ENCODE measurements at places on chromosomes 13 and 19.

DNA sequence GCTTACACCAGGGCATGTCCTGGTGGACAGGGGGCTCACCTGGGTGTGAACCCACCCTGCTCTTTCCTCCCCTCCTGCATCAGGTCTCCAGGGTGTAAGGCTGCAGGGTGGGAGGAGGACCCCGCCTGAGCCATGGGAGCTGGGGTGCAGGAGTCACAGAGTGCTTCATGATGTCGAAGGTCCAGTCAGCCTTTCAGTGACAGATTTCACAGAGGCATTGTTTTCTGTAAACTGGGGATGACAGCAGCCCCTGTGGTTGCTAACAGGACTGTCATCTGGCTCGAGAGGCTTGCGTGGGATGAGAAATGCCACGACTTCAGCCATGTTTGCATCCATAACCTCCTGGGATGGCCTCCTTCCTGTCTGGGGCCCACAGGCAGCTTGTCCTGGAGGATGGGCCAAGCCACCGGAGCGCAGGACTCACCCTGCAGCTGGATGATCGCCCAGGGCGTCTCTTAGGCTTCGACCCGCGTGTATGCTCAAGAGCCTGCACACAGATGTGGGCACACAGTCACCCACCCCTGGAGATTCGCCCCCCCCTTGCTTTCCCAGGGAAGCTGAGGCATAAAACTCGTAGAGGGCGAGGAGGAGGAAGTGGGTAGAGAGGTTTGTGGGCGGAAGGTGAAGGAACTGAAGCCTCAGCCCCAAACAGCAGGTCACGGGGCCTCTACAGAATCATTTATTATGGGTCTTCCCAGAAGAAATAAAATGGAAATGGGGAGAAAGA, 4.9 kb downstream of the NANOS3 start:
- no peak for DNase-seq

DNA sequence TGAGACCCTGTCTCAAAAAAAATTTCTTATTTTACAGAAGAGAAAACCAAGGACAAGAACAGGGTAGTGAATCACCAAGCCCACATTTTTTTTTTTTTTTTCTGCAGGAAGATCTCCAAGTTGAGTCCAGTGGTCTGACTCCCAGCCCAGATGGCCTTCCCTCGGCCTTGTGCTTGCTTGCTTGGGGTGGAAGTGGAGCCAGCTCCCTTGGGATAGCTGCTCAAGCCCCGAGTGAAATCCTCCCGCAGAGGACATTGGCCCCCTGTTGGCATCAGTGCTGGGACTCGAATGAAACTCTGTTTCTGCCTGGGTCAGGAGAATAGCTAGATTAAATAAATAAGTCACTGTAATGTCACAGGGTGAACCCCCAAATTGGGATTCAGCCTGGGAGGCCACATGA, 9.4 kb upstream of the NUP62 start:
- no peak for DNase-seq

GRCh38 chr13:49464085-49464484, 20.0 kb downstream of the SETDB2 start:
- DNase-seq: no peak

DNA sequence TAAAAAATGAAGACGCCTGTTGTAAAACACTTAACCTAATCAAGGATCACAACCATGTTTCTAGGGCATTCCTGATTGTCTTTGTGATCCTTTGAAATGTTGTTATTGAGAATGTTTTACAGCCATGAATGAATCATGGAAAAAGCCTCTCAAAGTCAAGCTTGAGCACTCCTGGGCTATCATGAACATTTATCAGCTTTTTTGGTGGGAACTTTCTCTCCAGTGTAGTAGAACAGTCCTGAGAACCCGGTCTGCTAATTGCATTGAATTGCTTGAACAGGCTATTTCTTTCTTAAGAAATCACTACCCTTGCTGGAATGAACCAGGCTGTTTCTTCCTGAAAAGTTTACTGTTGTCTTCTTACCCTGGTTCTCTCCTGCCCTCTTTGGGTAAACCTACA, 516.5 kb downstream of the FGF9 start:
- DNase-seq: no peak

DNA sequence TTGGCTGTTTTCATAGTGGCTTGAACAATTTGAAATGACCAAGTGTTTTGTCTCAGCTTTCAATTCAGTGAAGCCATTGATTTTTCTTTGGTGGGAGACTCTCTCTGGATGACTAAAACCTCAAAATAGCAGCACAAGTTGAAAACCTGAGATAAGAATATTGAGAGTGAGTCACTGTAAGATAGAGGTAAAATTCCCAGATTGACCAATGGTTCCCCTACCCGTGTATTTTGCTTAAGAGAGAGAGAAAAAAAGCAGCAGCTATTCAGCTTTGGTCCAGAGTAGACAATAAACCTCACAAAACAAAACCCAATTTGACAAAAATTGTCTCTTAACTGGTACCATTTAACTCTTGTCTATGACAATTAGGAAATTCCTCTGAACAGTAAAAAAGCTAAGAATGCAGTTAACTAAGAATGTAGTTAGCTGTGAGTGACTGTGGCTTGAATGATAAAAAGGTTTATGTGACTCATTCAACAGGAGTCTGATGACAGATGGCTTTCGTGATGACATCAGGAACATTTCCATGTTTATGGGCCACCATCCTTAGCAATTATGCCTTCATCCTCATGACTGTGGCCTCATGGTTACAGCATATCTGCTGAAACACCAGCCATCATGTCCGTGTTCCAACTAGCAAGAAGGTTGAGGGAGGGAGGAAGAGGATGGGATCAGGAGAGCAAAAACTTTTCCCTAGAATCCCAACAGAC, 356.9 kb downstream of the NDFIP2 start:
- no peak for DNase-seq

DNA sequence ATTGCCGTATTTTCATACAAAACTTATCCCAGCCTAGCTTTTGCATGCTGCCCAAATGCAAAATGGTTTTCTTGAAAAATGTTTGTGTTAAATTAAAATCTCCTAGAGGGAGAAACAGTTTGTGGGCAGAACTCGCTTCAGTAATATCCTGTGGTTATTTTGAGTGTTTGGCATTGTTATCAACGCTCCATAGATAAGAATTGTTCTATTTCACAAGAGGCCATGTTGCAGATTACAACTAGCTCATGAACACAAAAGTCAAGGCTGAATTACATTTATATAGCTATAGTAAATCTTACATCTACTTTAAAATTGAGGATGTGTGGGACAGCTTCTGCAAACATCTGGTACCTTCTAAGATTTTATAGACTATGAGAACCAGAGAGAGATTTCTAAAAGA, 447.9 kb downstream of the DCT start:
- DNase-seq: no peak

- DNase-seq: no peak
Measured at GRCh38 chr13:42363941-42364612, 92.1 kb downstream of the AKAP11 start.

- DNase-seq: peak; percentile 96
Measured at GRCh38 chr13:48037346-48038173, at the start of gene NUDT15. NUDT15 (plus strand) TSS chr13:48037726; CDS start chr13:48037747, 21 bp downstream.

- no peak for DNase-seq
Measured at GRCh38 chr19:41403181-41403970, 5.8 kb downstream of the BCKDHA start.

GRCh38 chr13:91078093-91078679, 269.3 kb upstream of the MIR17HG start:
- no peak for DNase-seq

DNA sequence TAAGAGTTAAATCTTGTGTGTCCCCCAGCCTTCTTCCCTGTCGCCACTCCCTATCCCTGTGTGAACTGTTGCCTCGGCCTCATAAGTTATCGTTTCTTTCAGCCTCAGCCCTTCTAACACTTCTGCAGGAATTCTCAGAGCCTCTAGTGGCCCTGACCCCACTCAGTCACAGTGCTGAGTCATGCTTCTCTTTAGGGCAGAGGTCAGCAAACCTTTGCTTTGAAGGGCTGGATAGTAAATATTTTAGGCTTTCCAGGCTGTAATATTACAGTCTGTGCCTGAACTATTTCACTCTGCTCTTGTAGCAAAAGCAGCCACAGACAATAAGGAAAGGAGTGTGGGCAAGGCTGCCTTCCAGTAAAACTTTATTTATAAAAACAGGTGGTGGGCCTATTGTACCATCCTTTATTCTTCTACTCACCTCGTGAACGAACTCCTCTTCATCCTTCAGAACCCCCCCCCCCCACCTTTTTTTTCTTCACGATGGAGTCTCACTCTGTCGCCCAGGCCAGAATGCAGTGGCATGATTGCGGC, 22.1 kb downstream of the MYO9B start:
- DNase-seq: no peak

GRCh38 chr19:42475366-42475765, 32.6 kb upstream of the CXCL17 start:
- DNase-seq: no peak

- DNase-seq: no peak
Measured at GRCh38 chr19:41327076-41327575, 17.2 kb downstream of the CCDC97 start.

- no peak for DNase-seq
Measured at GRCh38 chr13:113275387-113275786, 21.7 kb upstream of the LAMP1 start.
